ENCODE measurements at places on chromosomes 13 and 19. TPM values are rescaled to one million over a fixed set of nuclear protein-coding genes. Genes with fewer than 3 reads are reported as not detected.

Gene KLK13
- 0.09 TPM for total RNA-seq

Gene ANKRD24
- 0.26 TPM for total RNA-seq

Gene ZNF540
- 0.15 TPM for total RNA-seq

Gene TMC4
- total RNA-seq = 1.7 TPM
